CD4-positive, alpha-beta T cell treated with Interferon alpha-2 for 1 hour (primary cell): ENCODE measurements at places on chromosomes 4 and X.
A peak's percentile ranks its signal among the peaks of the same experiment; 100 is the strongest.

GRCh38 chr4:159250751-159251325 lies 148.0 kb downstream of the RAPGEF2 start:
- no peak for DNase-seq

- DNase-seq, result no peak
Measured at GRCh38 chr4:62940229-62940628, 1469.0 kb downstream of the TECRL start.

DNA sequence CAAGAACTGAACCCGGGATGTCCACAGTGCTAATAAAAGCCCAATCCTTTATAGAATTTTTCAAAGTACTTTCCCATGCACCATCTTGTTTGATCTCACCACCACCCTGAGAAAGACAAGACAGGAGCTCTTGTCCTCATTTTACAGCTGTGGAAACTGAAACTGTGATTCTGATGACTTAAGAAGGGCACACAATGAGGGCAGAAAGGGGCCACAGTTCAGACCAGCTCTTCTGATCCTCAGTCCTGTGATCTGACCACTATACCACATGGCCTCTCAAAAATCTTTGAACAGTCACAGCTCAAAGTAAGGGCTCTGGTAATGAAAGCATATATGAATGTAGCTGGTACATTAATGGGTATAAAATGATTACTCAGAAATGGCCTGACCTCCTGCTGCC lies 127.3 kb upstream of the CPEB2 start:
- DNase-seq, result no peak

GRCh38 chr4:91058345-91058744 lies 931.2 kb downstream of the CCSER1 start:
- no peak for DNase-seq

DNA sequence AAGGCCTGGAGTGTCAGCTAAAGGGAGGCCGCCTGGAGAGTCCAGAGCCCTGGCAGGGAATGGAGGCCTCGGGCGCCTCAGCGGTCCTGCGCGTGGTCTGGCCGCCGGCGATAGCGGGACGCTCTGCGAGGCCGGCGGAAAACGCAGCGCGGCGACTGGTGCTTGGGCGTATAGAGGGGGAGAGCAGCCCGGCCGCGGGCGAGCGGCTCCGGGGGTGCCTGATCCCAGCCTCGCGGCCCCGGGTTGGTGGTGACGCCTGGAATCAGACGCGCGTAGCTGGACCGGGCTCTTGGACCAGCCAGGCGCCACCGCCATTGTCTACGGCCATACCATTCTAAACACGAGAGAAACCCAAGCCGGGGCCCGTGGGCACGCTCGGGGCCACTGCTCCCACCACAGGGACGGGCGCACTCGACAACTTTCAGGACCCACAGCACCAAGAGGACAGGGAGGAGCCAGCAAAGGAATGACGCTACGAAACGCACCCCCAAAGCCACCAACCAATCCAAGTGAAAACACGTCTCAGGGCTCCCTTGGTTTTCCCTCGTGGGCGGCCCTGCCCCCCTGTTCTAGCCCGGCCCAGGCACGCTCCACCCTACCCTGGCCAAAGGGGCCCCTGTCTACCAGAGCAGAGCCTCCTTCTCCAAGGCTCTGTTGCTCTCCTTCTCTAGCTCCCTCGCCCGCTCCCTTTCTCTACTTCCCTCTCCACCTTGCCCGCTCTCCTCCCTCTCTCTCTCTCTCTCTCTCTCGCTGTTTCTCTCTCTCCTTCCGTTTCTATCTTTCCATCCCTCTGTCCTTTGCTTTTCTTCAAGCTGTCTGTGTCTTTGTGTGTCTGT lies 7.8 kb downstream of the FRG2 start:
- DNase-seq, result no peak

- DNase-seq, result no peak
Measured at GRCh38 chr4:114997576-114998247, 115.7 kb downstream of the NDST4 start.

- DNase-seq, result peak; percentile 45
Measured at GRCh38 chrX:71105628-71106027, 912 bp downstream of the CXorf65 start.

DNA sequence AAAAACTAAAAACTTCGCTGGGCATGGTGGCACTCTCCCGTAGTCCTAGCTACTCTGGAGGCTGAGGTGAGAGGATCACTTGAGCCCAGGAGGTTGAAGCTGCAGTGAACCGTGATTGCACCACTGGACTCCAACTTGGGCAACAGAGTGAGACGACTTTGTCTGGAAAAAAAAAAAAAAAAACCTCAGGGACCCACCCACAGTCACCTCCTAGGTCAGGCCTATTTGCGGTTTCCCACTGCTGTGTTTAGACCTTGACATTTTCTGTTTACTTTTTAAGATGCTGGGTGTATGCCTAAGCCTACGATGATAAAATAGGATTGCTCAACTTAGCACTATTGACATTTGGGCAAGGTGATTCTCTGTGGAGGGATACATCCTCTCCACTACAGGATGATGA lies 197.4 kb upstream of the TBL1X start:
- no peak for DNase-seq

DNA sequence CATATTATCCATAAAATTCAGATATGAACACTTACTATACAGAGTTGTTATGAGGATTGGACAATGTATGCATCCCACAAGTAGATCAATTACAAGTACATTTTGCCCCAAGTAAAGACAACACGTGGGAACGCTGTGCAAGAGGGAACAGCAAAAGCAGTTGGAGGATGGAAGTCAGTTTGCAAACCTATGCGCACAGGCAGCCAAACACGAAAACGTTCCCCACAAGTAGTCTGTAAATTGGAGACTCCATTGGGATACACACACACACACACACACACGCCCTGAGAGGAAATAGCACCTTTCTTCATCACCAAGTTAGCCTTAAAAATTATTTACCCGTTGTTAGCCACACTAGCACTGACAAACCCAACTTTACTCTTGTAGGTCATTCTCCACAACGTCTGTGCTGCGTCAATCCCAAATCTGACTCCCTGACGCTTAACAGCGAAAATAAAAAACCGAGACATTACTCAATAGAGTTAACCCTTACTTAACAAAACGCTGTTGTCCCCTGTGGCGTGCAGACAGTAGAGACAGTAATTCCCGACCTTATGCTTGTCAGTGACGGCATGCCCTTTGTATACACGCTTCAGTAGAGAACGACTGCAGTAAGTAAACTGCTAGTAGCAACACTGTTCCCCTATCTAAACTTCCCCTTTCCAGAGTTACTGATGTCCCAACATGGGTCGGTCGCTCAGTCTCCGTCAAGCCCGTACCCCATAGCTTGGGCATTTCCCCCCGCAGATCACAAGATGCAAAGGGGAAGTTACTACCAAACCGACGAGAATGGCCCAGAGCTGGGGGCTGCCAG lies 730 bp downstream of the MANBA start:
- DNase-seq, result peak; percentile 59

GRCh38 chr4:94909645-94910044 lies 151.9 kb downstream of the BMPR1B start:
- DNase-seq, result no peak

DNA sequence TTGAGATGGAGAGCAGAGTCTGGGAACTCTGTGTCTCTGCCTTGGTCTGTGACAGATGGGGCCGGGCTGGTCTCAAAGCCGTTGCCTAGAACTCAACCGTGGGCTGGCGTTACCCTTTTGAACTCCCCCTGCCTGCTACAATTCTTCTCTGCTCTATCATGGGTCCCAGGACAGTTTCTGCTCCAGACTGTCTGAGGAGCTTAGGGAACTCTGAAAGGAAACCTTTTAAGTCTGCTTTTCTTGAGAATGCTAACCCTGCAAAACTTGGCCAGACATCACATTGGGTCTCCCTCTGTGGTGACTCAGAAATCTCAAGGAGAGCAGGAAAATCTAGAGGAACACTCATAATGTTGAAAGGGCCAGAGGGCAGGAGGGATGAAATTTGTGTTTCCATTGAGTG lies 240.6 kb downstream of the CBR4 start:
- no peak for DNase-seq

GRCh38 chr4:6339818-6340445 lies 70.3 kb downstream of the WFS1 start:
- DNase-seq, result no peak

GRCh38 chrX:1885116-1885515 lies 270.3 kb downstream of the ASMT start:
- no peak for DNase-seq

DNA sequence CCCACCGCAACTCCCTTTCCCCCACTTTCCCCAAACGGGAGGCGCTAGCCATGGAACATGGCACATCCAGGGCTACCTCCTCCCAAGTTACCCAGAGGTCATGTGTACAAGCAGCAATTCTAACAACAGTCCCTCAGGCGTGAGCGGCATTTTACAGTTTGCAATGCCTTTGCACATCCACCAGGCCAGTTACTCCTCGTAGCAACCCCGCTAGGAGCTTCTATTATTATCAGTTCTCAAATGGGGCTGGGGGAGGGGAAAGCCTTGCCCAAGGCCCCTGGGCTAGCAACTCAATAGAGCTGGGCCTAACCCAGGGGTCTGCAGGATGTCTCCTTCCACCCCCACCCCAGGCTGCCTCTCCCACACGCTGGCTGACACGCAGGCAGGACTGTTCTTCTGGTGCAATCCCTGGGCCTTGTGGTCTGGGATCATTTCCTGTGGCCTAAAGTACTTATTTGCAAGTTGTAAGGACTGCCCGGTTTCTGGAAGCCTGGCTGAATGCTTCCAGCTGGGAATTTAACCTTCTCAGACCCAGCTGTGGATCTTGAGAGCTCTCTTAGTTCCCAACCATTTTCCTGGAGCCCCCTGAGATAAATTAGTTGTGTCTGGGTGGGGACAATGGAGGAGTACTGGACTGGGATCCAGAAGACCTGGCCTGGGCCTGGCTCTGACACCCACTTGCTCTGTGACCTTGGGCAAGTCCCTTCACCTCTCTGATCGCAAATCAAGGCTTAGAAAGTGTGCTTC lies 27.7 kb downstream of the PJA1 start:
- no peak for DNase-seq

GRCh38 chr4:165011403-165011802 lies 20.4 kb upstream of the TRIM60 start:
- no peak for DNase-seq

DNA sequence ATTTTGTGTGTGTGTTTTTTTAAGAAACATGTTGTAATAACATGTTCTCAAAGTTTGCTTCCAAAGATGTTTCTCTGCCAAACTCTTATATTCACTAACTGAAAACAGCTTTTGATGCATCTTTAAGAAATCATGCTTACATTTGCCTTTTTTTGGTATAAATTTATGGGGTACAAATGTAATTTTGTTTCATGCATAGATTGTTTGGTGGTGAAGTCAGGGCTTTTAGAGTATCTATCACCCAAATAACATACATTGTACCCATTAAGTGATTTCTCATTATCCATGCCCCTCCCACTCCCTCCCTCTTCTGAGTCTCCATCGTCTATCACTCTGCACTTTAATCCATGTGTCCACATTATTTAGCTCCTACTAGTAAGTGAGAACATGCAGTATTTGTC lies 30.8 kb downstream of the SPINK2 start:
- no peak for DNase-seq

- no peak for DNase-seq
Measured at GRCh38 chr4:2357821-2358745, 60.4 kb downstream of the ZFYVE28 start.

DNA sequence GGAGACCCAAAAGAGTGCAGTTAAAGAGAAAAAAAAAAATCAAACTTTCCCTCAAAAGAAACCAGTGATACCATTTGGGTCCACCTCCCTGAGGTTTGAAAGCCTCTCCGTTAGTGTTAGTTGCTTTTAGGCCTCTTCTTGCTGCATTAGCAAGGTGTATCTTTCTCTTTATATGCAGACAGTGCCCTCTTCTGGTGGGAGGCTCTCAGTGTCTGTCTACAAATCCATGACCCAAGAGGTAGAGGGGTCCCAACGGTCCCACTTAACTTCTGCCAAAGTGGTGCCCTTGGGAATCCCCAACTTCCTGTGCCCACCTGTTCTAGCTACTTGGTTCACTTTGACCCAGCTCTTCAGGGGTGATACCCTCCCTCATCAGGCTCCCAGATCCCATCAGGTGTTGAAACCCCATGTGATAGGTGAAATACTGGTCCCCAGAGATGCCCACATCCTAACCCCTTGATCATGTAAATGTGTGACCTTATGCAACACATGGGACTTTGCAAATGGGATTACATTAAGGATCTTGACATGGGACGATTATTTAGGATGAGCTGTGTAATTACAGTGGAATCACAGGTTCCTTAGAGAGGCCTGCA lies 63.7 kb upstream of the CD99 start:
- peak; percentile 62 for DNase-seq

- no peak for DNase-seq
Measured at GRCh38 chr4:183326853-183327252, 4.6 kb upstream of the CLDN24 start.

- DNase-seq, result peak; percentile 36
Measured at GRCh38 chr4:143335979-143336780, 496 bp upstream of the GAB1 start.

GRCh38 chr4:10722957-10723356 lies 38.4 kb upstream of the CLNK start:
- peak; percentile 31 for DNase-seq

DNA sequence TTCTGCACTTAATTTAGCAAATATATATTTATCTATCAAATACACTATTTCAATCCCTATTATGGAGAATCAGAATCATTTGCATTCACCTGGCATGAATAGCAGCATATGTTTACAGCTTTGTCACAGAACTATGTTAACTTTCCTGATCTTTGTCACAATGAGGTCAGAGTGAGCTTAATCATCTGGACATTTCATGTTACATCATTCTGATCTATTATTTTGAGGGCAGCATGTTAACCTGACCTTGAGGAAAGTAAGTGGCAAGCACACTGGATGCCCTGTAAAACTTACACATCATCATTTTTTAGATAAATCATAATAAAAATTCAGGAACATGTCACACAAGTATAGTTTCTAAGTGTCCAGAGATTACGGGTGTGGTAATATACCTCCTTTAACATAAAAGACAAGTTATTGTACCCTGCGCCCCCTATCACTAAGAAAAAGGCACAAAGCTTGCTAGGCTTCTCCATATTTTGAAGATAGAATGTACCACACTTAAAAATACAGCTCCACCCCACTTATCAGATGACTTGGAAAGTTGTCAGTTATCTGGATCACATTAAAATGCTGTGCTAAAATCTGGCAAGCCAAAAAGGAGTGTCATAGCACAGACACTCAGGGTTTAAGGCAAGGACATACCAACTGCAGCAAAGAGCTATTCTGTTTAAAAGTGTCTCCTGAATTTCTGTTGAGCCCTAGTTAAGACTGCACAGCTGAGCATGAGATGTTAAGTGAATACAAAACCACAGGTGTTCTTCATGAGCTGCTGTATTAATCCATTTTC lies 182.7 kb upstream of the FAT4 start:
- DNase-seq, result no peak

DNA sequence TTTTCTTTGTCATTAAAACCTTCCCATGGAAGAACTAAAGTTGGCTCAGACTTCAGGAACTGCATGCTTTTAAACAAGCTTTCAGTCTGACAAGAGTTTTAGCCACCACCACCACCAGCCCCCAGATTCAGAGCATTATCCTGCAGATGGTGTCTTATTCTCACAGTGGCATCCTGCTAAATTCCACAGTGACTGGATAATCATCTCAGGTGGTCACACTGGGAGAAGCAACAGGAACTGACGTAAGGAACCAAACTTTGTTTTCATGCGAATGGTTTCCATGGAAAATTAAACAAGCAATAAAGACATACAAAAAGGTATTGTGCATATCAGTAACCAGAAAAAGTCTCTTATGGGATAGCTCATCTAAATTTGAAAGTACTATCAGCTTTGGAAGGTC lies 370.7 kb downstream of the FBXW7 start:
- DNase-seq, result no peak
